ENCODE measurements at places on chromosomes 7 and 10.

GRCh38 chr7:47039904-47040303 is 542.0 kb downstream of the TNS3 start:
- peak; percentile 62 for DNase-seq

DNA sequence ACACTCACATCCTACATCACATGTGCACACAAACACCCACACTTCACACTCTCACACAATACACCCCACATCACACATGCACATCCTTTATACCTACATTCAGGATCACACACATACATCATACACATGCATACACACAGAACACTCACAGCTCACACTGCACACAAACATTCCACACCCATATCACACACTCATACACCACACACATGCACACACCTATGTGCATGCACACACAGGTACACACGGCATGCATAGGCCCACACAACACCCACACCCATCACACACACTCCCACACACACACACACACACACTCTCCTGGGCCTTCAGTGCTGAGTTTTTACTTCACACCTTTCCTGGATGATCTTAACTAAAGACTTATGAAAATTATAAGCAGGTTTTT is 220.5 kb downstream of the DNAJB6 start:
- DNase-seq, result no peak

DNA sequence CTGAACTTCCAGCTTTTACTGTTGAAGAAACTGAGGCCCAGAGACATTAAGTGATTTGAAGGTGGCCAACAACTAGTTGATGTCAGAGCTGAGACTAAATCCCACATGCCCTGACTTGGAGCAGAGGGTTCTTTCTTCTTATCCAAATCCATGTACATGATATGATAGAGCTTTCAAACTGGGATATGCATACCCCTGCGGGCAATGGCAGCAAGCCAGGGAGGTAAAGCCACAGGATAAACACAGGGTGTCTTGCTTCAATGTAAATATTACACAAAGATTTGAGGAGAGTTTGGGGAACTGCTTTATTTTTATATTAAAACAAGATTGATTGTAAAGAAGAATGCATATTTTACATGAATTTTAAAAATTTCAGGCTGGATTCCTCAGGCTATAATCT is 2.3 kb upstream of the LRRC72 start:
- DNase-seq, result no peak

- DNase-seq, result no peak
Measured at GRCh38 chr7:111076205-111076604, 14.7 kb upstream of the LRRN3 start.

DNA sequence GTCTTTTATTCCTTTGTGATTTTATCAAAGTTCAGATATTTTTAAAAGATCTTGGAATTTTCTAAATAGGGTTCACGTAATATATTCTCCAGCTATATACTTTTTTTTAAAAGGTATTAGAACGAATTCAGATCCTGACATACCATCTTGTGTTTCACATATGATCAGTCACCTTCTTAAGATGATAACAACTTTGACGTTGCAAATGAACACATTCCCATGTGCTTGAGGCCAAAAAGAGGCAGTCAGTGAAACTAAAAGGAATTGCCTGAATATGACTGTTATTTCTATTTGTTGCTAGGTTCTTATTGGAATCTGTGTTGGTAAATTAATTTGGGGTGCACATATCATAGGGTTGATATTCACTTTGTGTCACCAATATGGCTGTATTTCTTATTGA is 310.1 kb downstream of the MDFIC start:
- DNase-seq, result no peak
